Activated CD4-positive, CD25-positive, alpha-beta regulatory T cell treated with anti-CD3 and anti-CD28 coated beads, Interleukin-2, amount 50 U/mL, for 72 hours (primary cell): ENCODE measurements at places on chromosomes 4 and X.

- DNase-seq = no peak
Measured at GRCh38 chr4:128284317-128284716, 3.3 kb downstream of the PGRMC2 start.

GRCh38 chr4:169484485-169484884, 127.9 kb downstream of the NEK1 start:
- DNase-seq = no peak

DNA sequence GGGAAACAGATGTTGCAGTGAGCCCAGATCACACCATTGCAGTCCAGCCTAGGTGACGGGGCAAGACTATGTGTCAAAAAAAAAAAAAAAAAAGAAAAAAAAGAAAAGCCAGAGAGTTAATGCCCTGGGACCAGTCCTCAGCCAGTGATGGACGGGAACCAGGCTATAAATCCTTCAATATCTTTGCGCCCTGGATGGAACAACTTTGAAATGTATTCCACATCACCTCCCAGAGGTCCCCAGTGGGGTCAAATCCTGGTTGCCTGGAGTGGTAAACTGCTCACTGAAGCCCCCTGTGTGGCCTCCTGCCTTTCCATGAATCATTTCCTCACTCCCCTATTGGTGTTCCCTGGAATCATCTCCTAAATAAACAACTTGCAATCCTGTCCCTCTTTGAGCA, 166.9 kb downstream of the DEFB131A start:
- DNase-seq = no peak

DNA sequence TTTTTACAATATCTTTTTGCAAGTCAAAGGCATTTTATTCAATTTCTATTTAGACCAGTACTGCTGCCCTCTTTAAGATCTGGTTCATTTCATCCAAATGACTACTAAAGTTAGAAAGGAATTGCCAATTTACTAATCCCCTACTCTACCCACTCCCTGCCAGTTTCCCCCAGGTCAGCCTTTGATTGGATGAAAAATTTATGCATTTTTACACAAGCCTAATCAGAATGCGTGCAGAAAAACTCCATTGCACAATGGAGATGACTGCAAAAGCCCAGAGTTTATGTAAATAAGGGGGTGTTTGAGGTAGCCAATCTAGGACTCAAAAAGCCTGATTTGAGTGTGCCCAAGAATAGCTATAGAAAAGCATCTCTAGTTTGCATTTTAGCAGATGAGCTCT, 310.6 kb downstream of the PABPC4L start:
- no peak for DNase-seq

DNA sequence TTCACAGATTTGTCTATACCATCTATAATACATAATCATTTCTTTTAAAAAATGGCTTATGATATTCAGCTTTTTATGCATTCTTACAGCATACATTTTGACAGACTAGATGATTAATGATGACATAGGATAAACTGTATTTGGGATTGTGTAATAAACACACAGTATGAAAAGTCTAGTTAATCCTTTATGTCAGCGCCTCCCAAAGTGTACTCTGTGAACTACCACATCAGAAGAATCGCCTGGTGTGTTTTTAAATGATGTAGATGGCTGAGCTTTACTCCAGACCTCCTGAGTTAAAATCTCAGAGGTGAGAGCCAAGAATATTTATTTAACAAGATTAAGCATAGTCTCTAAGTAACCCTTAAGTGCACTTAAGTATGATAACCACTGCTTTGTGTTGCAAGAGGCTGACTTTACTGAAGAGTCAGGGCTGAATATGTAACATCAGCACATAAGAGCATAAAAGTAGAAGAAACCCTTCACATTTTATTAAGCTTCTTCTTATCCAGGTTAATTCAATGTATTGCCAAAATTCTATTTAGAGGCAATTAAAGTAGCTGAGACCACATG, 104.2 kb downstream of the ANK2 start:
- DNase-seq = no peak
